CD8-positive, alpha-beta T cell (primary cell): ENCODE measurements at places on chromosomes 7 and 10.

- no peak for DNase-seq
Measured at GRCh38 chr7:5423306-5423975, at the start of gene TNRC18. Gene TNRC18, minus strand, starts transcription at chr7:5423834. Its CDS starts 2,588 bp downstream, at chr7:5421246.

DNA sequence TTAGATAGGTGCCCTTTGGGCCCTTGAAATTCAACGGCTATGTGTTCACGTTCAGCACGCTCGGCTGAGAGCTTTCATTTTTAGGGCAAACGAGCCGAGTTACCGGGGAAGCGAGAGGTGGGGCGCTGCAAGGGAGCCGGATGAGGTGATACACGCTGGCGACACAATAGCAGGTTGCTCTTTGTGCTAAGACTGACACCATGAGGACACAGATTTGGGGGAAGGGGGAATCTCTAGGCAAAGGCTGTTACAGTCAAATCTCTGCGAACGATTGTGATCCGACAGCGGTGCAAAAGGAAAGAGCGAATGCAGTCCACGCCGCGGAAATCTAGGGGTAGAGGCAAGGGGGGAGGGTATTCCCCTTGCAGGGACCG is 667 bp downstream of the KLLN start:
- no peak for DNase-seq

DNA sequence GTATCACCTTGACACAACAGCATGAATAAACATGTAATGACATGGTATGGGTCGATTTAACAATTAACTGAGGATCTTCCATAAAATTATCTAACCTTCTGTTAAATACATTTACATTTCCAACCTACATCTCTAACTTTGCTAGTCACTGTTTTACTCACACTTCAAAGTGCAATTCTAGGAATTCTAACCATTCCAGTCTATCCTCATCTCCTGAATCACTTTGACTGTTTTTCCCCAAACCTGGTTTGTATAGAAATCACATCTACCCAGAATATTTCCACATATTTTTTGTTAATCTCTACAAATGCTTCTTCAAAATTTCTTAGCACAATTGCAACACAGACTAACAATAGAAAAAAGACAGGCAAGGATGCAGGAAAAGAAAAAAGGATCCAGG is 6.2 kb downstream of the ABI1 start:
- no peak for DNase-seq

- no peak for DNase-seq
Measured at GRCh38 chr10:33482486-33482885, 148.0 kb upstream of the NRP1 start.

DNA sequence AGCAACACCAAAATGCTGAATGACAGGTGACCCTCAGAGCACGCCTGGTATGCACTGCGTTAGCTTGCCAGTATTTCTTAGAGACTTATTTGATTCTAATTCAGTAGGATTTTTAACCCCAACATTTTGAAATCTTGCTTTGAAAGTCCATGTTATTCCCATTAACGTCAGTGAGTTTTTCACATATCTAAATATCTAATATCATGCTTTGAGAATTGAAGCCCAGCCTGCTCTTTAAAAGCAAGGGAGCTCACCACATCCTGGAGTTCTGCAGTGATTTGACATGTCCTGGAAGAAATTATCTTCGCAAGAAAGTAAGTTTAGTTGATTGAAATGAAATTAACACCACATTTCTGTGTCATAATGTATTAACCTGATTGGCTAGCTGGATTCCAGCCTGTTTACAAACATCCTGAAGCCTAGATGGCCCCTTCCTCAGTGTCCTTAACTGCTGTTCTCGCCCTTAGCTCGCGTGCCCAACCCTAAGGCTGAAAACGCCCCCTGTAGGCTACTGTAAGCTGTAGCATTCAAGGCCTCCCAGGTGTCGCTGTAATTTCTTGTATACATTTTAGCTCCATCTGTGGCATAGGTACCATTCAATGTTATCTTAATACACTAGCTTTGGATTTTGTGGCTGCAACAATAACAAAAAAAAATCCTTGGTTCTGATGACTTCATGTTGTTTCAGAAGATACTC is 191.5 kb downstream of the MGMT start:
- DNase-seq = no peak

DNA sequence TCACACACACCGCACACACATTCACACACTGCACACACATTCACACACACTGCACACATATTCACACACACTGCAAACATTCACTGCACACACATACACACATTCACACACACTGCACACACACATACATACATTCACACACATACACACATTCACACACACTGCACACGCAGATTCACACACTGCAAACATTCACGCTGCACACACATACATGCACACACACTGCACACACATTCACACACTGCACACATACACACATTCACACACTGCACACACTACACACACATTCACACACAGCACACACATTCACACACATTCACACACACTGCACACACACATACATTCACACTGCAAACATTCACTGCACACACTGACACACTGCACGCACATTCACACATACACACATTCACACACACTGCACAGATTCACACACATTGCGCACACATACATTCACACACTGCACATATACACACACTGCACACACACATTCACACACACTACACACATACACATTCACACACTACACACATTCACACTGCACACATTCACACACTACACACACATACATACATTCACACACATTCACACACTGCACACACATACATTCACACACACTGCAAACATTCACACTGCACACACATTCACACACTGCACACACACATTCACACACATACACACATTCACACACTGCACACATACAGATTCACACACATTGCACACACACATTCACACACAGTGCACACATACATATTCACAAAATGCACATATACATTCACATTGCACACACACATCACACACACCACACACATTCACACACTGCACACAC is 325.1 kb downstream of the PTPRN2 start:
- DNase-seq = no peak

DNA sequence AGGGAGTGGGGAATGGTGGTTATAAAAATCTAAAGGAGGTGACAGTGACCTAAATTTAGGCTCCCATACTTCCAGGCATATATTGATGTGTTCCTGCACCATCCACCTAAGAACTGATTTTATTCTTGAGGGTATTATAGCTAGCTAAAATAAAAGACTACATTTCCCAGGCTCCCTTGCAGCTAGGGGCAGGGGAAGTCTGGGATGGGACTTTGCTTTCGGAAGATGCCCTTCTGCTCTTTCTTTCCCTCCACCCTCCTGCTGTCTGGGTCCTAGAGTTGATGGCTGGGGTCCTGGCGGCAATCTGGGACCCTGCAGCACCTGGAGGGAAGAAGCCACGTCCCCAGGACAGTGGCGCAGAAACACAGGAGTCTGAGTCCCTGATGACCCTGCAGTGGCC is 53.8 kb upstream of the SAMD8 start:
- DNase-seq = no peak

DNA sequence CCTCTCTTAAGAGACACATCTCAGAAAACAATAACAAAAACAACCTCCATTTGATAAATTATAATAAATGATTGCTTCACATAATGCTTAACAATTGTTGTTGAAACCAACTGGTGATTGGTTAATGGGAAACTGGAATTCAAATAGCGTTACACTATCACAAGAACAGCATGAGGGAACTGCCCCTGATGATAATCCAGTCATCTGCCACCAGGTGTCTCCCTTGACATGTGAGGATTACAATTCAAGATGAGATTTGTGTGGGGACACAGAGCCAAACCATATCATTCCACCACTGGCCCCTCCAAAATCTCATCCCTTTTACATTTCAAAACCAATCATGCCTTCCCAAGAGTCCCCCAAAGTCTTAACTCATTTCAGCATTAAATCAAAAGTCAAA is 375.9 kb downstream of the BMPER start:
- DNase-seq = no peak

DNA sequence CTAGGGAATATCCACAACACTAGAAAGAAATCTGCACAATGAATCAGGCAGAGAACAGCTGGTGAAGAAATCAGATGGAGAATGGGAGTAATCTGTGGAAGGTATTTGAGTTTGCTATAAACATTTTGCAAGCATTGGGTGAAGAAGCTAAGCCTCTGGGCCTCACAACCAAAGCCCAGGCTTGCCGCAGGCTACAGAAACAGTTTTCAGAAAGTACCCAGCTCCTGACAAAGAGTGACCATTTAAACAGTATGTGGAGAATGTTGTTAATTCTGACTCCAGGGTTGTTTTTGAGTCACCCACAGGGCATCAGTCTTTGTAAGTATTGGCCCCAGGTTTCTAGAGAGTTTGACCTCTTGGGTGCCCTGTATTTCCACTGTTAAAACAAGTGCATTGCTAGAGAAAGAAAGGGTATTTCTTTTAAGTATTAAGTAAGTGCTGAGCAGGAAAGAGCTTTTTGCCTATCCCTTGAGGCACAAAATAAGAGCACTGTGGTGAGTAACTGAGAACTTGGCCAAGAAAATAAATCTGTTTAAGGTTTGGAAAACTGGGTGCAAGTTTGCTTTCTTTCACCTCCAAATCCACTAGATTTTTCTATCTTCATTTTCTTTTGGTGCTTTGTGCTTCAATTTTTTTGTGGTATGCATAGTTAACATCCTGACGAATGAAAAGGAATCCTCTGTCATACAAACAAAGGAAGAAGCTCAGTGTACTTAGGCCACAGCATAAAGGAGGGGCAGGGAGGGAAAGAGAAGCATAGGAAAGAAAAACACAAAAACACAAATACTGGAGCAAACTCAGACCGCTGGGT is 691.8 kb downstream of the SUGCT start:
- no peak for DNase-seq

DNA sequence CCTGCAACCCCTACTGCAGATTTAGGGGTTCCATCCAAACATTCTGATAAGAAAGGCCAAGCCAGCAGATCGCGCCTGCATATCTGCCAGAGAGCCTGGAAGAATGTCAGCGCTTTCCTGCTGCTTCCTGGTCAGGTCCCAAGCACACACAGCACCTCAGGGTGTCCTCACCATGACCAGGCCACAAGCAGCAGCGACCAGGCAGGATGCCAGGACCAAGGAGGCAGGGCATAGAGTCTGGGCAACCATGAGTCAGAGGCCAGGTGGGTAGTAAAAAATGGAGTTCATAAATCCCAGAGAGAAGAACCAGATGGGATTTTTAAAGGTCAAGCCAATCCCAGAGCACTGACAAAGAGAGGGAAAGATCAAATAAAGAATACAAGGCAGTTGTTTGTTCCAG is 5.5 kb upstream of the FAM131B start:
- no peak for DNase-seq

DNA sequence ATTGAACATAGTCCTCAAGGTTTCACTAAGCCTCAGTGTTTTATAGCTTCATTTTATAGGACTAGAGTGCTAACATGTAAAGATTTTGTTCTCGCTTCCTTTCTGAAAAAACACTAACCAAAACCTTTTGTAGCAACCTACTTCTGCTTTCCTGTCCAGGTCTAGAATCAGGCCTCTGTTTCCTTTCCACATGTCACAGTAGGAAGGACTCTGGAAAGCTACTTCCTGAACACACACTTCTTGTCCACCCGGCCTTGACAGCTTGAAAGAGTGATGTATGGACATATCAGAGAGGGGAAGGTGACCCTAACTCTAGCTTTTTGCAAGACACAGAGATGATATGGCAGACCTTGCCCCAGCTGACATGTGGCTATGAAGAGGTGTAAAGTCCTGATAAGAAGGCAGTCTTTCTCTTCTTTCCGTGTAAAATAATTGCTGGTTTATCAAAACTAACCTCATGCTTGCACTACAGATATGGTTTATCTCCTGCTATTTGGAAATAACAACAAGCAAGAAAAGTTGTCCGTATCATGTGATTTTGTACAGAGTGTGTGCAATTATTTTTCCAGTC is 175.4 kb downstream of the SKAP2 start:
- no peak for DNase-seq

DNA sequence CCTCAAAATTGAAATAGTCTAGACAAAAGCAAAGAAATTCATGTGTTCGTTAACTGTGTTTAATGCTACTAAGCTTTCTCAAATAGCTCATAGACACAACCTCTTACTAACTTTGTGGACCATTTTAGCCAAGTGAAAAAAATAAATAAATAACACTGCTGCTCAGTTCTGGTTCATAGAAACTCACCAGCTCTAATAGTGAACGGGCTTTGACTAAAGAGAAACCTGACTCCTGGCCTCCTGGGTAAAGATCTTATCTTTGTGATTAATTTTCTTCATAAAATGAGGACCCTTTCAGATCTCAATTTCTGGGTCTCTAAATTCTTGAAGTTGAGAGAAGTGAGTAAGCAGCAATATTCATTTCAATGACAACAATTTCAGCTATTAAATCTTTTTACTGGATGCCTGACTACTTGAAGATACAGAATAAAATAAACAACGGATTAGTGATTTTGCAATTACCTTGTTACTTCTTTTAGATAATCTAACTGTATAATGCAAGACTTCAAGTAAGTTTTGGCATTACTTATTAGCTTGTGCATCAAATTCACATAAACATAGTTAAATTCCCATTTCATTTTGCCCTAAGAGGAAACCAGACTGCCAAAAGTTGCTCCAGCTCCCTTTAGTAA is 3.1 kb downstream of the CADPS2 start:
- no peak for DNase-seq

DNA sequence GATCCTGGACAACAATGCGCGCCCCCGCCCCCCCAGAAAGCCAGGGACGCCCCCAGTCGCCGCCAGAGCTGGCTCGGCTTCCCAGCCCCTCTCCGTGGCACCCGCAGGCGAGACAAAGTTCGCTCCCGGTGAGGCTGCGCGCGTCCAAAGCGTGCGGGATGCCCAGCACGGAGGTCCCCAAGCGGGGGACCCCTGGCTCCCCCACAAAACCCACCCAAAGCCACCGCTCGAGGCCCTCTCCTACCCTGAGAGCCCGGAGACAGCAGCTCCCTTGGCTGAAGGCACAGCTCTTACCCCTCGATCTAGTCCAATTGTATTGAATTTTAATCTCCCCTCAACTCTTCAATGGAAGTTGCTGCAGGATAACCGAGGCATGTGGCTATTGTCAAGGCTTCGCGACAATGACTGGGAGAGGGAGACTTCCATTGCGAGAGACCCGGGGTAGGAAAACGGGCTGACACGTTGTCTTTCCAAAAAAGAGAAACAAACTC is 305.3 kb downstream of the PRPF18 start:
- no peak for DNase-seq

GRCh38 chr7:16753932-16754855 is 639 bp downstream of the TSPAN13 start:
- DNase-seq = no peak

DNA sequence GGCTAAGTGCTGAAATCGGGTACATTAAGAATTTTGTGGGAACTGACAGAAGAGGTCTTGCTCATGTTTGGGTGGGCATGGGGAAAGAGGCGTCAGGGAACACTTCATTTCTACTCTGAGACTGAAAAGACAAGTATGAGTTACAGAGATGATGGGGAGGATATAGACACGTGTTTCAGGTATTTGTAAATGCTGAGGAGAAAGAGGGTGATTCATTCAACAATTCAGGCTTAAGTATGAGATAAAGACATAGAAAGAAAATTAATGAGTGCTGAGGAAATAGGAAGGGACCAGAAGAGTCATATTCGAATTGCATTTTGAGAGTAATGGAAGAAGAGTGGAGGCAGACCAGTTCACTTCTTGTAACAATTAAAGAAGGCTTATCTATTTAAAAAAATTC is 143.6 kb downstream of the HBP1 start:
- DNase-seq = no peak
